ENCODE measurements at places on chromosomes 4 and X.

- no peak for DNase-seq
These were observed 153.0 kb upstream of the RPS6KA6 start for GRCh38 chrX:84340968-84341367.

- no peak for DNase-seq
These were observed 67.4 kb downstream of the RASGEF1B start for GRCh38 chr4:81404294-81404693.

DNA sequence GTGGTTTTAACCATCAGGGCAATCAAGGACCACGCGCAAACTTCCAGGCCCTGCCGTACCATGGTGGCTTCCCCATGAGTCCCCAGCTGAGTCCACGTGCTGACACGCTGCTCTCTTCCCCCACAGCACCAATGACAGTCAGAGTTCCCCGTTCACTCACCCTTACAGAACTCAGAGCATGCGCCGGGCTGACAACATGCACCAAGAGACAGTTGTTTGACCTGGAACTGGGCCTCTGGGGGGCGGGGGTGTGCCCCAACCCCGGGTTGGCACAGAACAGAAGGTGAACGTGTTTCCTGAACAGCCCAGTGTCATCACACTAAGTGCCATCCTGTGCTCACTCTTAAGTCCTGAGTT, 29.4 kb downstream of the IRF2 start:
- peak; percentile 62 for DNase-seq

DNA sequence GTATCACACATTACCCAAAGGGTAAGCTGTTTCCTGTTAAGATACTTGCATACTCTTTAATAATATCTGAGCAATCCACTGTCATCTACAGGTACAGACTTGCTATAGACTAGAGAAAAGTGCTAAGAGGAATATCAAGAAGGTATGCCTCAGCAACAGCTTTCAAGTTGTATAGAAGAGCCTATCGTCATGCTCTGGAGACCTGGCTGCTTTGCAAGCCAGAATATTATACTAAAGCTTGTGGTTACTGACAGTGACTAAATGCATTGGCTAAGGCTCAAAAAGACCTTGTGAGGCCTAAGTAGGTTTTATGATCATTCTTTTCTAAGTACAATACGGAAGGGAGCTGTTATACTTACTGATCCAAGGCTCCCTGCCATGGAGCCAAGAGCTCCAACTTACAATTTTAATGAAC, 11.3 kb downstream of the LAMP2 start:
- no peak for DNase-seq

GRCh38 chrX:32501606-32502005, 709.7 kb downstream of the DMD start:
- DNase-seq, result no peak

- no peak for DNase-seq
These were observed 54.7 kb downstream of the SLC9A6 start for GRCh38 chrX:136039968-136040367.

GRCh38 chr4:128776794-128777216, 32.7 kb upstream of the JADE1 start:
- no peak for DNase-seq

DNA sequence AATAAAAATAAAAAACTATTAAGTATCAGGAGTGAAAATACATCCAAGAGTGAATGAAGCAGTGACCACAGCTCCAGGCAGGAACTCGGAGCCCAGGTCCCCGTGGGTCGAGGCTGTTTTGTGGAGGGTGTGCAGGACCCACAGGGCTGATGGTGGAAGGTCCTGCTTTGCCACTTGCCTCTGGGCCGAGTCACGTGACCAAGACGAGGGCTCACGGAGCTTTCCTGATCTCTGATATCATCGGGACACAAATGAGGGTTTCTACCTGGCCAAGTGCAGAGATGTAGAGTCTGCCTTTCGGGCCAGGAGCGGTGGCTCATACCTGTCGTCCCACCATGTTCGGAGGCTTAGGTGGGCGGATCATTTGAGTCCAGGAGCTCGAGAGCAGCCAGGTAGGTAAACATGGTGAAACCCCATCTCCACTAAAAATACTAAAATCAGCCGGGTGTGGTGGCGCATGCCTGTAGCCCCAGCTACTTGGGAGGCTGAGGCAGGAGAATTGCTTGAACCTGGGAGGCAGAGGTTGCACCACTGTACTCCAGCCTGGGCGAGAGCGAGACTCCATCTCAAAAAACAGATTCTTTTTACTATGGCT, 7.2 kb downstream of the SLC25A6 start:
- no peak for DNase-seq

GRCh38 chrX:136531951-136532350, at the start of gene VGLL1:
Gene VGLL1 (plus strand): TSS chrX:136532215. CDS start chrX:136536021, 3,806 bp downstream.
- no peak for DNase-seq

DNA sequence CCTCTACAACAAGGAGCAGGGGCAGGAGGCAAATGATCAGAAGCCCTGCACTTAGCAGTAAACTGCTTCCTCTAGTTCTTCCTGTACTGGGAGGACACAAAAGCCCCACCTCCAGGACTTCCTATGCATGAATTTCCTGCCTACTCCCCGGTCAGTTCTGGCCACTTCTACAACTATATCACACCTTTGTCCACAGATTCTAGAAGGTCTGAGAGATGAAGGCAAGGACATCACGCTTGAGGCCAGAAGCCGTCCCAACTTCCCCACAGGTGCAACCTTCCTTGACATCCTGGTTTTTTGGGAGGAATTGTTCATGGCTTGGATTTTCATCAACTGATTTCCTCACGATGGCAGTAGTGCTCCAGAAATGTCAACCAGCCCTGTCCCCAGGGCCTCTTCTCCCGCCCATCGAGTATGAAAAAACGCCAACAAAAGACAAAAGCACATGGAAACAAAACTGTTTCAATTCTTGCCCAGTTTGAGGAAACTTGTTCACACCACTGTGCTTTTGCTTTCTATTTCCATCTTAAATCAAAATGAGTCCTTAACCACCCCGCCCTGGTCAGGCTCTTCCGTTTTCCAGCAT, 206.5 kb upstream of the STK26 start:
- DNase-seq, result peak; percentile 69

- DNase-seq, result no peak
These were observed 34.6 kb downstream of the SEPTIN11 start for GRCh38 chr4:76984127-76984526.

All from activated CD4-positive, alpha-beta T cell treated with anti-CD3 and anti-CD28 coated beads for 48 hours (primary cell).